ENCODE measurements at places on chromosomes 6 and 20.

- no peak for DNase-seq
Observed at GRCh38 chr6:27280064-27280539, 32.0 kb downstream of the POM121L2 start.

DNA sequence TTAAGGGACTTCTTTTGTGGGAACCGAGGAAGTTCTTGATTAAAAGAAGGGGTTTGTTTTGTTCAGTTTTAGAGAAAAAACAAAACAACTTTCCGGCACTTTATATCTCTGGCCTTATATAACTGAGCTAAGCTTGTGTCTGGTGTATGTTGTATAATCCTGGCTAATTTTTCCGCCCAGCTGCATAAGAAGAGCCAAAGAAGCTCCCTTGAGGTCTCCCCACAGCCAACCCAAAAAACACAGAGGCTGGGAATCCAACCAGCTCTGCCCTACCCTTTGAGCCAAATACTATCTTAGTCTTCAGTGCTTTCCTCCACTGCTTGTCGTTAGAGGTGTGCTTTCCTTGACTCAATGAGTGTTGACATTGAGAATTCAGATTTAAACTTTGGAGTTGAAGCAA, 45.5 kb upstream of the RNF146 start:
- no peak for DNase-seq

- no peak for DNase-seq
Observed at GRCh38 chr6:3320238-3320811, 61.6 kb downstream of the PSMG4 start.

GRCh38 chr6:53035549-53036213, 29.5 kb upstream of the FBXO9 start:
- no peak for DNase-seq

DNA sequence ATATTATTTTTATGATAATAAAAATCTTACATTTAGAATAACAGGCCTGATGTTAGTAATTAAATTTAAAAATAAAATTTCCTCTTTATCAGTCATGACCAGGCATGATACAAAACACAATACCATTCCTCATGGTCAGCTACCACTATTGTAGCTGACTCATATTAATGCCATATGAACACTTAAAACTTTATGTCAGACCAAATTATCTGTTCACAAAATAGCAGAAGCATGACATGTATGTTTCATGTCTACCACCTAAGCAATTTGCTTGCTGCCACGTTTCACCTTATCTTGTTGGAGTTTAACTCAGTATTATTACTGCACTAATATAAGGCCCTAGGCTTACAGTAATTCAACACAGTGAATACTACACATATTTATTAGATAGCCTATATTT, 65.7 kb downstream of the HTR1B start:
- no peak for DNase-seq

DNA sequence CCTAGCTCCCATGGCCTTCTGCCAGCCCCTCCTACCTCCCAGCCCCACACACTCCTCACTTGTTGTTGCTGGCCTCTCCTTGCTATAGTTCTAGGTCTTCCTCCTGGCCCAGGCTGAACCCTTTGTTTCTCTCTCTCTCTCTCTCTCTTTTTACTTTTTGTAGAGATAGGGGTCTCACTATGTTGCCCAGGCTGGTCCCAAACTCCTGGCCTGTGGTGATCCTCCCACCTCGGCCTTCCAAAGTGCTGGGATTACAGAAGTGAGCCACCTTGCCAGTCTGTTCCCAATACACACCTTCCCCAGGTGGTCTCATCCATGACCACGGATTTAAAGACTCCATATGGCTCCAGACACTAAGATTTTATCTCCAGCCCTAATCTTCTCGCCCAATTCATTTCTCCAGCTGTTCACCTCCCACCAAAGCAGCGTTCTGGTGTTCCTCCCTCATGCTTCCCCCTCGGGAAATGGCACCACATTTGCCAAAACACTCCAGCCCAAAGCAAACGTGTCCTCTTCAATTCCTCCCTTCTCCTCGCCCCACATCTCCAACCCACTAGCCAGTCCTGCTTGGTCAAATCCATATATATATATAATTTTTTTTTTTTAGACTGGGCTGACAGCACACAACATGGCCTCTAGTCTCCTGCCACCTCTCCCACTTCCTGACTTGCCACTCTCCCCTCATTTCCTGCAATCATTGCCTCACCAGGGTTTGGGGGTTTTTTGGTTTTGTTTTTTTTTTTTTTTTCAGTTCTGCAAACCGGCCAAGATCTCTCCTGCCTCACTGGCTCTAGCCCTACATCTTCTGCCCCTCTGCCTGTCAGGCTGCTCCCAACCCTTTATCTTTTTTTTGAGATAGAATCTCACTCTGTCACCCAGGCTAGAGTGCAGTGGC, 104.4 kb downstream of the NCR2 start:
- DNase-seq = no peak

DNA sequence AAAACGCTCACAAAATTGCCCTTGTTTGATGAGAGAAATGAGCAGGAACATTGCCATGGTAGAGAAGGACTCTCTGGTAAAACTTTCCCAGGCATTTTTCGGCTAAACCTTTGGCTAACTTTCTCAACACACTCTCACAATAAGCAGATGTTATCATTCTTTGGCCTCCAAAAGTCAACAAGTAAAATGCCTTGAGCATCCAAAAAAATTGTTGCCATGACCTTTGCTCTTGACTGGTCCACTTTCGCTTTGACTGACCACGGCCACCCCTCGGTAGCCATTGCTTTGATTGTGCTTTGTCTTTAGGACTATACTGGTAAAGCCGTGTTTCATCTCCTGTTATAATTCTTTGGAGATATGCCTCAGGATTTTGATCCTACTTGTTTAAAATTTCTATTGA, 41.1 kb upstream of the PREP start:
- DNase-seq = no peak

GRCh38 chr6:53794137-53794719, 577 bp upstream of the LRRC1 start:
- DNase-seq = no peak

DNA sequence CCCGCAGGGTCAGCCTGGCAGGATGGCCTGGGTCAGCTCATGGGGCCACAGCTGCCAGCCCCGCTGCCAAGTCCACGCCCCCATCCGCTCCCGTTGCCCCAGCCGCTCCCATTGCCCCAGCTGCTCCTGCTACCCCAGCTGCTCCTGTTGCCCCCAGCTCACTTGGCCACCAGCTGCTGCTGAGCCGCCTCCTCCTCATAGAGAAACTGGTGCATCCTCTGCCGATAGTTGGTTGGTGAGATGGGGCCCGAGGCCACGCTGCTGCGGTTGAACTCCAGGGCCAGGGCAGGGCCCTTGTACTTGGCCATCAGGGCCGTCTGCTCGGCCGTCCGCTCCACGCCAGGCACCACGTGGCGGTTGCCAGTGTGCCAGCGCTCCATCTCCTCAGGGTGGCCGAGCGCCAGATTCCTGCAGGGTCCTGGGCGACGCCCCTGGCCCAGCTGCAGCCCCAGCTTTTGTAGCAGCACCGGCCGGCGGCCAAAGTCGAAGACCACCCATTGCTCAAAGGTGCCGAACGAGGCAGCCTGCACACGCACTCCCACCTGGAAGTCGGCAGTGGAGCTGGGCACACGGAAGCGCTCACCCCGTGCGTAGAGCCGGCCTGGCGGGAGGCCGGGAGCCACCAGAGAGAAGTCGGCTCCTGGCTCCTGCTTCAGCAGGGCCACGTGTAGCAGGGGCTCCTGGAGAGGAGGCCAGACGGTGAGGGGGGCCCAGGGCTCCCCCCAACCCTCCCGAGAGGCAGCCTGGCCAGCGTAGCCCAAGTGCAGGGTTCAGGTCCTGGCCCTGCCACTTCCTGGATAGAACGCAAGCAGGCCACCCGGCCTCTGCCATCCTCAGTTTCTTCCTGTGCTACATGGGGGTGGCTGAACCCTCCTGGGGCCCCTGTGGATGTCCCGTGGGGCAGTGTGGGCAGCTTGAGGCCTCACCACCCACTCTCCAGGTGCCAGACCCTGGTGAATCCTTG, 4.8 kb downstream of the HELZ2 start:
- no peak for DNase-seq

DNA sequence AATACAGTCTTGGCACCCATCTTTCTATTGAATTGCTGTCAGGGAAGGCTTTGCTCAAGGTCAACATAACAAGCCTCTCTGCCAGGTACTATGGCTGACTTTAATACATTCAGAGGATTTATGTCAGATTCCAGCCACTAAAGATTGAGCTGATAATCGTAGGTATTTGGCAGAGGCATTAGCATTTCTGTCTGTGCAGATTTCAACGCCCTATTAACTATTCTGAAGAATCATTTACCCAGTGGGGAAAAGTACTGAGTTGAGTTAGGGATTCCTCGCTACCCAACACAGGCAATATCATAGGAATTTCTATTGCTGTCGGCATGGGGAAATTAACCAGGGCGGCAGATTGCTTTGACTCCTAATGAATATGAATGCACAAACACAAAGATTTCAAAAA, 233.7 kb upstream of the SPTLC3 start:
- no peak for DNase-seq

- no peak for DNase-seq
Observed at GRCh38 chr20:39903806-39904465, 785.1 kb downstream of the MAFB start.

DNA sequence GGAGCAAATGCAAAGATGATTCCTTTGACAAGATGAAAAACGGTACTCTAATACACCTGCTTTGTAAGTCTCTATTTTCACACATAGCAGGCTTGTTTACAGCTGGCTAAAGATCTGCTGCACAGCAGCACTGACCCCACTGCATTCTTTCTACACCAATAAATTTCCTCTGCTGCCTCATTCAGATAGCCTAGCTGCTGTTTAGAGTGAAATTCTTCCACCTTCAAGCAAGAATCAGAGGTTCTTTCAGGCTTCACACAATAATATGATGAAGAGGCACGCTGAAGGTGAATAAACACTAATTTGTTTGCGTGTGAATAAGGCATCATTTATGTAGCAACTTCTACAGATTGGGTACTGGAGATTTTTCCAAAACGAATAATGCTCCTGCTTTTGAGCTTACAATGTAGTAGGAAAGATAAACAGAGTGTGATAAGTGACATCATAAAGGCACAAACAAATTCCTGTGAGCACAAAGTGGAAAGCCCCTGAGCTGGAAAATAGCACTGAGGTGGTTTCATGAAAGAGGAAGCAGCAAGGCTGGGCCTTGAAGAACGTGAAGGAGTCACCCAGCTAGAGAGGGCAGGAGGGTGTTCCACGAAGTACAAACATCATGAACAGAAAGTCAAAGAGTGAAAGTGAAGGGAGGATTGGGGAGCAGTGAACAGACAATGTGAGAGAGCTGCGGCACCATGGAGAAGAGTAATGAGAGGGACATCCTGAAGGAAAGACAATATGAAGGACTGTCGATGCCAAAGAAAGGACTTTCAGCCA, 543.4 kb downstream of the CD83 start:
- no peak for DNase-seq

- no peak for DNase-seq
Observed at GRCh38 chr6:156869980-156870398, 92.8 kb downstream of the ARID1B start.

DNA sequence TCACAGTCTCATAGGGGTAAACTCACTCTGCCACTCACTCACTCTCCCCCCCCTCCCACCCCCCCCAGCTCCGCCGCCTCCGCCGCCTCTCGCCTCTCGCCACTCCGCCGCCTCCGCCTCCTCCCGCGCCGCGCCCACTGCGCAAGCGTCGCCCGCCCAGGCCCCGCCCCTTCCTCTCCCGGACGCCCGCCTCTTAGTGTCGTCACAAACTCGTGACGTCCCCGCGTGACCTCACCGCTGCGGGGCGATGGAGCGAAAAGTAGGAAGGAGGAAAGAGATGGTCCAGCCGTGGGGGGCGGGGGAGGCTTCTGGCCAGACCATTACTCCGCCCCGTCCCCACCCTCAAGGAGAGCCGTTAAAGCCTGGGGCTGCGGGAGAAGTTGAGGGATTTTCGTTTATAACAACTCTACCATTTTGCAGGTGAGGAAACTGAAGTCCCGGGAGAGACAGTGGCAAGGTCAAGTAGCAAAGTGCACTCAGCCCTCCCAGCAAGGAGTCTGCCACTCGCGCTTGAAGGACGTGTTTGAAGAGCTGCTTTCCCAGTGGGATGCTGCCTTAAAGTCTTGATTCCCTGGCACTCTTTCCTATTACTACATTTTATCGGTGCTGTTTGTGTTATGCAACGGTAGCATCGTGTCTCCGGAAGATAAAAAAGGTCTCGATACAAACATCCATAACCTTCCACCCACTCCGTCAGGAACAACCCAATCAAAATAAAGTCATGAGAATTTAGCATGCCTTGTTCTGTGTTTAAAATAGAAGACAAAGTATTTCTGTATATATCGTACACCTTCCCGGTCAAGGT, at the start of gene ILRUN:
Gene ILRUN (minus strand): TSS at position 29 of the 805 bp plus-strand sequence. CDS start 164 bp downstream, outside the sequence.
- DNase-seq = peak; percentile 77

DNA sequence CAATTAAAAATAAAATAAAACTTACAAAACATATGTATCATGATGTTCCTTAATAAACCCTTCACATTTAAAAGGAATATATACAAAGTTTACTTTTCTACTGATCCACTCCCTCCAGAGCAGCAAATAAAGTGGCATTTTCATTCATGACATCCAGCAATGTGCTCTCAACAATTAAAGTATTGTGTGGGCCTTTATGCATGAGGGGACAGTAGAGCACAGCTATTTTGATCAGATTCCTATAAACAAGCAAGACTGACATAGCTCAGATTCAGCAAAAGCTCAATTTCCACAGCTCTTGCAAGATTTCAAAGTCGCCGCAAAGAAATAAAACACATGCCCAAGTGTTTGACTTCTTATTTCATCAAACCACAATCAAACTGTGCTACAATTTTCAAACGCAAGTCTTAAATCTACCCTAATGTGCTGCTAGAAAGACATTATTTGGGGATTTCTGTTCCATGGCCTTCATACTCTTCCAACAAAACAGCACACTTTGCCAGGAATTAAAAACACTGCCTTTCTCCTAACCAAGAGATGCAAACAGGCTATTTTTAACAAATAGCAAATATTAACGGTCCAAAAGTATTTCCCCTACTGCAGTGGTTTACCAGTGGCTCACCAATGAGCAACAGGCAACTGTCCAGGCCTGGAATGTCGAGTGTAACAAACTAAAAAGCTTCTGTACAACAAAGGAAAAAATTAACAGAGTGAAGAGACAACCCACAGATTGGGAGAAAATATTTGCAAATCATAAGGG, 52.3 kb downstream of the MBOAT1 start:
- DNase-seq = no peak

- DNase-seq = no peak
Observed at GRCh38 chr6:11616200-11616611, 78.7 kb downstream of the TMEM170B start.

- no peak for DNase-seq
Observed at GRCh38 chr6:170035901-170036304, 255.0 kb downstream of the DLL1 start.

DNA sequence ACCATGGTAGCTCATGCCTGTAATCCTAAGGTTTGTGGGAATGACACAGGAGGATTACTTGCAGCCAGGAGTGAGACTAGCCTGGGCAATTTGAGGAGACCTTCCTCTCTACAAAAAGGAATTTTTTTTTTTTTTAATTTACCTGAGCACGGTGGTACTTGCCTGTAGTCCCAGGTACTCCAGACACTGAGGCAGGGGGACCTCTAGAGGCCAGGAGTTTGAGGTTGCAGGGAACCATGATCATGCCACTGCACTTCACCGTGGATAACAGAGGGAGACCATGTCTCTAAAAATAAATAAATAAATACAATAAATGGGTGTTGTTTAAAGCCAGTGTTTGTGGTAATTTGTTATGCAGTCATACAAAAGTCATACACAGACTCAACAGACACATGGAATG, 2.4 kb upstream of the HLA-F start:
- no peak for DNase-seq
